ENCODE measurements at places on chromosomes 12 and 14. TPM values are rescaled to one million over a fixed set of nuclear protein-coding genes. Genes with fewer than 3 reads are reported as not detected.

GPR65 gene
- total RNA-seq: 0.28 TPM

NOS1 gene
- total RNA-seq: not detected

COCH gene
- total RNA-seq: 0.14 TPM

NDUFA9 gene
- 31.7 TPM for total RNA-seq

LRRC10 gene
- not detected for total RNA-seq

NUAK1 gene
- 25.8 TPM for total RNA-seq

TMEM233 gene
- total RNA-seq: 0.14 TPM

SIX4 gene
- 7.8 TPM for total RNA-seq

ABCD2 gene
- 0.09 TPM for total RNA-seq

TAC3 gene
- total RNA-seq: not detected

FGF23 gene
- total RNA-seq: not detected

KRT83 gene
- total RNA-seq: not detected

TAS2R20 gene
- total RNA-seq: 2.2 TPM

ZNF385A gene
- total RNA-seq: 0.71 TPM

AREL1 gene
- 24.4 TPM for total RNA-seq

GNG2 gene
- total RNA-seq: 16.8 TPM

TSPAN19 gene
- total RNA-seq: not detected

PRIMA1 gene
- not detected for total RNA-seq

SPTB gene
- 0.14 TPM for total RNA-seq

All from smooth muscle cell of bladder (primary cell).